ENCODE measurements at places on chromosomes 3 and 15.

GRCh38 chr3:106720510-106720909 is 656.7 kb upstream of the CCDC54 start:
- no peak for DNase-seq

DNA sequence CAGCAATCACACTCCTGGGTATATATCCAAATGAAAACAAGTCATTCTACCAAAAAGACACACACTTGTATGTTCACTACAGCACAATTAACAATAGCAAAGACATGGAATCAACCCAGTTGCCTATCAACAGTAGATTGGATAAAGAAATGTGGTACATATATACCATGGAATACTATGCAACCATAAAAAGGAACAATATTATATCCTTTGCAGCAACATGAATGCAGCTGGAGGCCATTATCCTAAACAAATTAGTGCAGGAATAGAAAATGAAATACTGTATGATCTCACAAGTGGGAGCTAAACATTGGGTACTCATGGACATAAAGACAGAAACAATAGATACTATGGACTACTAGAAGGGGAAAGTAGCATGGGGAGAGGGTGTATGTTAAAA is 224.7 kb downstream of the CLSTN2 start:
- DNase-seq = no peak

GRCh38 chr3:179943117-179943880 is 93.4 kb downstream of the PEX5L start:
- DNase-seq = no peak

DNA sequence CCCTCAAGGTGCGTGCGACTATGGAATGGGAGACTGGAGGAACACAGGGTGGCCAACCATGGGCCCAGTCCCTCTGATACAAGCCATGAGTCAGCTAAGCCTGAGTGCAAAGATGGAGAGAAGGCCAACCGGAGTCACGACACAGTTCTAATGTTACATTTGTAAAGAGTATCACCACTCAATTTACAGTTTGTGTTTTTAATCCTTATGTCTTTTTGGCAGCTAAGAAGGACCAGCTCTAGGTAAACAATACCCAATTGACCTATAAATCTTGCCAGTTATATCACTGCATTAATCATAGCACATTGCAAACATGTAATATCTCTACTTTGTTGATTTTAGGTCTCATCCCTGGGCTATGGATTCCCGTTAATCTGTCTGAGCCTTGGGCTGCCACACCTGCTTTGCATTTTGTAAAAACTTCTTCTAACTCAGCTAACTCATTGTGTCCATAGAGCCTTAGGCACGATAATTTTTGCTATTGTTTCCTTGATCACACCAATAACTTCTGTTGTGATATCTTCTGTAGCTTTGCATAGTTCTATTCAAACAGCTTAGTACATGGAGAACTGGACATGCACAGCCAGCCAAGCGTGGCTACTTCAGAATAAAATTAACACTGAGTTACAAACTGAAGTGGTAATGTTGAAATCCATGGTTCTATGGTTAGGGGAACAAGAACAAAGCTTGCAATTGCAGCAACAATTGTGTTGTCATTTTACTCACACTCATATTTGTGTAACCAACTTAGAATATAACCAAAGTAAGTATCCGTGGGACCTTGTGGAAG is 50.3 kb downstream of the LSM3 start:
- DNase-seq = no peak

GRCh38 chr3:7953449-7954014 is 548.1 kb upstream of the LMCD1 start:
- no peak for DNase-seq

DNA sequence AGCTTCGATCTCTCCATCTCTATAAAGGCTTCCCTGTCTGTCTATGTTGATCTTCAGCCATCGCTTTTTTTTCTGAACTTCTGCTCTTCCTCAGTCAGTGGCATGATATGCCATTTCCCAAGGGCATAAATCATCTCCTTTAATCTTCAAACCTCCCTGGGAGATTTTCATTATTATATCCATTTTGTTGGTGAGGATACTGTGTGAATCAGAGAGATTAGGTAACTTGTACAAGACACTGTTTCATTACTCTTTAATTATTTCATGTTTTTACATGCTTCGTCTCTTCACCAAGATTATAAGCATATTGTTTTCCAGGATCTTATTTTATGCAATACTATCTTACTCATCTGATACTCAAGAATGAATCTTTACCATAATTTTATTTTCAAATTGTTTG is 124.8 kb upstream of the ATP11B start:
- no peak for DNase-seq

- no peak for DNase-seq
Measured at GRCh38 chr3:123720638-123721037, 135.8 kb upstream of the HACD2 start.

DNA sequence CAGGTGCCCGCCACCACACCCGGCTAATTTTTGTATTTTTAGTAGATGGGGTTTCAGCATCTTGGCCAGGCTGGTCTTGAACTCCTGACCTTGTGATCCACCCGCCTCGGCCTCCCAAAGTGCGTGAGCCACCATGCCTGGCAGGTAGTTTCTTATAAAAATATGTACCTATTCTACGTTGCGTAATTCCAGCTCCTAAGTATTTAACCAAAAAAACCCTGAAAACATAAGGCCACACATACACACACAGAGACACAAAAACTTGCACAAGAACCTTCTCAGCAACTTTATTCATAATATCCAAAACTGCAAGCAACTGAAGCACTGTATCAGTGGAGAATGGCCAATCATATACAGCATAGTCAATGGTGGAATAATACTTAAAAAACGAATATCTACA is 5.3 kb downstream of the RNF168 start:
- DNase-seq = no peak

DNA sequence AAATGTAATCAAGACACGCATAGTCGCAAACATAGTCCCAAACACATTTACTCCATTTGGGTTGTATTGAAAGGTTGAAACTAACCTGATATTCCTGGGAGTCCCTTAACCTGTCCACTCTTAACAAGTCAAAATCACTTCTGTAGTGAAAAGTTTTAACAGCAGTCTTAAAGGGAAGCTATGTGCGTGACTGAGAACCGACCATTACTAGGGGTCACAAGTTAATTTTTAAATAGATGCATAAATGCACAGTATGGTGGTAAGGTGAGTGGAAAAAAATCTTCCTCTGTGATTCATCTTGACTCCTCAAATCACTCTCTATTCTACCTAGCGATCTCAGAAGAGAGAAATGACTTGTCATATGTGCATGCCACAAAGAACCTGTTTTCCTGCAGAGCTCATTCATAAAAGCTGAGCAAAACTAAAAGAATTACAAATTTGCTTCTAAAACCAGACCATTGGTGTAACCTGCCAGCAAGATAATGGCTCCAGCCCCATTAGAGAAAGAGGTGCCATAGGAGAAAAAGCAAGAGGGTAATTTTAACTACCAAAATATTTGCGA is 4.8 kb downstream of the GPR15 start:
- DNase-seq = no peak

DNA sequence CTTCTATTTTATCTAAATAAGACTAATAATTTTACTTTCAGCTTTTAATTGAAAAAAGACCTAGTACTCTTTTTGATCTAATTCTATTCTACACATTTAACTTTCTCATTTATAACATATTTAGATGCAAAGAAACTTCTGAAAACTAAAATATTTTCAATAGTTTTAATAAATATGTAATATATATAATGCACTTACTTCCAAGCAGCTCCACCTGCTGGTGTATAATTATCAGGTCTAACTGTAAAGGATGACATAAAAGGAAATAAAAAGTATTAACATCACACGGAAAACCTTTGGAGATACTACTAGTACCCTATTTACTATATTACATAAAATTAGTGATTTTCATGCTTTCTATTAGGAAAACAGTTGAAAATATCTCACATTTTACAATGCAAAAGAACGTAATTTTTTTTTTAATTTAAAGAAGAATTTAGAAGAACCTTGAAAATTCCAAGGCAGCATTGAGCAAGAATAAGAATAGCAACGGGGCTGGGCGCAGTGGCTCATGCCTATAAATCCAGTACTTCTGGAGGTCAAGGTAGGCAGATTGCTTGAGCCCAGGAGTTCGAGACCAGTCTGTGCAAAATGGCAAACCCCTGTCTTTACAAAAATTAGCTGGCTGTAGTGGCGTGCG is 10.2 kb downstream of the PLSCR5 start:
- DNase-seq = no peak

GRCh38 chr3:186360779-186361178 is 1.3 kb downstream of the DGKG start:
- DNase-seq = no peak

DNA sequence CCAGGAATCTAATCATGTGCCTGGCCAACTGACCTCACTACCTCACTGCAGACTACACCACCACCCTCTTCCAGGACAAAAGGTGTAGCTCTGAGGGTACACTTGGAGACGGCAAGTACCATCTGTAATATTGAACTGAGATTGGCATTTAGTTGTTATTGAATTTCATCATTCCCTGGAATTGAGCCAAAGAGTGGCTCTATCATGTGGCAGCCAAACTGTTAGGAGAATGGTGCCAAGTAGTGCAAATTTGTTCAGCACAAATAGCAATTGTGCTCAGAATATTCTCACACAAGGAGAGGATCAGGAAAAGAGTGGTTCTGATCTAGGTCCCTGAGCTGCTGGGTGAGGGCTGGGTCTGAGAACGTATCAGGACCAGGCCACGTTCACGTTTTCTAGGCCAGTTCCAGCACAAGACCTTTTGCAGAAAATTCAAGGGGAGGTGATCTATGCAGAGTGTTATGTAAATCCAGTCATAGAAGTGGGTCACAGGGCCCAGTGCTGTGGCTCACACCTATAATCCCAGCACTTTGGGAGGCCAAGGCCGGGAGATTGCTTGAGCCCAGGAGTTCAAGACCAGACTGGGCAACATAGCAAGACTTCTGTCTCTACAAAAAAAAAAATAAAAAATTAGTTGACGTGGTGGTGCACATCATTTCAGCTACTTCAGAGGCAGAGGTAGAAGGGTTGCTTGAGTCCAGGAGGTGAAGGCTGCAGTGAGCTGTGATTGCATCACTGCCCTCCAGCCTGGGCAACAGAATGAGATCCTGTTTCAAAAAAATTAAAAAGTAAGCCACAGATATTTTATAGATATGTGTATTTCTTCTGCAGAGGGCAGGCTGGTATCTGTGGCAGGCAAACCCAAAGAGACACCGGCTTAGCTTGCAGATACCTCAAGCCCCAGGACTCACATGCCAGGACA is 31.9 kb upstream of the CFAP161 start:
- no peak for DNase-seq

- DNase-seq = no peak
Measured at GRCh38 chr3:42764115-42764514, 8.9 kb downstream of the CCDC13 start.

GRCh38 chr3:46491089-46492070 is 6.4 kb upstream of the RTP3 start:
- no peak for DNase-seq

- DNase-seq = no peak
Measured at GRCh38 chr3:114308377-114308776, 14.5 kb downstream of the TIGIT start.

- no peak for DNase-seq
Measured at GRCh38 chr3:31300456-31301443, 232.0 kb upstream of the STT3B start.

- no peak for DNase-seq
Measured at GRCh38 chr3:18237251-18238005, 187.7 kb downstream of the SATB1 start.

DNA sequence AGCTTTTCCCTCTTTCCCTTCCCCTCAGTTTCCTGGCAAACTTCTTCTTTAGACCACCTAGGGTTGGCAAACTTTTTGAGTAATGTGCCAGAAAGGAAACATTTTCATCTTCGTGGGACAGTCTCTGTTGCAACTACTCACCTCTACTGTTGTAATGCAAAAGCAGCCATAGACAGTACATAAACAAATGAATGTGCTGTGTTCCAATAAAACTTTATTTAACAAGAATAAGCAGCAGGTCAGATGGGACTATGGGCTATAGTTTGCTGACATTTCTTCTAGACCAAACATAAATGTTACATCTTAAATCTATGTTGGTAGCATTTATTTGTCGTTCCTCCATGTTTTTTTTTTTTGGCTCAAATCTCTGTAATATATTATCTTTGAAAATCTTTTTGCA is 552.4 kb downstream of the EDEM1 start:
- DNase-seq = no peak

DNA sequence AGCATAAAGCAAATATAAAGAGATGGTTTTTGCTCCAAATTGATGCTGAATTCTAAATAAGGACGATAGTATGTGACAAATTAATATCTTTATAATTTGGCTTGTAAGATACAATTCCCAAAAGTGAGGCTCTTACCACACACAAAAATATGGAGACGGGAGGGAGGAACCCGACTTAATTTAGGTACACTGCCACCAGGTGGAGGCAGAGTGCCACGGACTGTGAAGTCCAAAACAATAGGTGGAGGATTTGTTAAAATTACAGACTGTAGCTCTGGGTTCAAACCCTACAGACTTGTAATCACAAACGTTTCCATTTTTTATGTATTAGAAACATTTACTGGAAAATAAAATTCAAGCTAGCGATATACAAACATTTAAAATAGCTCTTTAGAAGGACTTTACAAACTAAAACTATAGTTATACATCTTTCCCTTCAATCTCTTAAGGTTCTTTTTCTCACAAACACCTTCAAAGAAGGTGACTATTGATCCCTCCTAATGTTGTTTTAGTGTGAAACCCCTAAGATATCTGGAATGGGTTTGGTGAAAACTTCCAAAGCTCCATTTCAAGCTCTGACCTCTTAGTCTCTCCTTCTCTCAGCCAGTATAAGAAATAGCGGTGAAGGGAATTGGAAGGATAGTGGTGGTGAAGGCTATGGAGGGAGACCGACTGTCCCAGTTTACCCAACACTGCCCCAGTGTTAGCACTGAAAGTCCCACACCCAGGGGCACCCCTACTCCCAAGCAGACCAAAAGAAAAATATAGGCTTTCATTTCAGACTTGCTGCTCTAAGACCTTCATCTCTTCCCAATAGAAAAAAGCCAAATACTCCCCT is 89.7 kb downstream of the AQP9 start:
- DNase-seq = peak; percentile 44

DNA sequence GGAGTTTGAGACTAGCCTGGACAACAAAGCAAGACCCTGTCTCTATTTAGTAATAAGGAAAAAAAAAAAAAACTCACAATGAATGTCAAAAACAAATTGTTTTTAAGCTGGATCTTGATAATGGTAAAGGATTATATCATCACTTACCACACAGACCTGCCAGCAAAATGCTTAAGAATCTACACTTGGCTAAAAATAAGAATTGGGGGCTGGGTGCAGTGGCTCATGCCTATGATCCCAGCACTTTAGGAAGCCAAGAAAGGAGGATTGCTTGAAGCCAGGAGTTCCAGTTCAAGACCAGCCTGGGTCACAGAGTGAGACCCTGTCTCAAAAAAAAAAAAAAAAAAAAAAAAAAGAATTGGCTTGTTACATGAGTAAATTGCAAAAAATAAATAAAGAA is 31.0 kb downstream of the ACAP2 start:
- DNase-seq = no peak

- no peak for DNase-seq
Measured at GRCh38 chr3:129650256-129650872, 43.9 kb upstream of the PLXND1 start.

- DNase-seq = no peak
Measured at GRCh38 chr15:52407374-52407773, 111.8 kb upstream of the MYO5C start.
